ENCODE measurements at places on chromosomes 6 and 20.
A peak's percentile ranks its signal among the peaks of the same experiment; 100 is the strongest.

DNA sequence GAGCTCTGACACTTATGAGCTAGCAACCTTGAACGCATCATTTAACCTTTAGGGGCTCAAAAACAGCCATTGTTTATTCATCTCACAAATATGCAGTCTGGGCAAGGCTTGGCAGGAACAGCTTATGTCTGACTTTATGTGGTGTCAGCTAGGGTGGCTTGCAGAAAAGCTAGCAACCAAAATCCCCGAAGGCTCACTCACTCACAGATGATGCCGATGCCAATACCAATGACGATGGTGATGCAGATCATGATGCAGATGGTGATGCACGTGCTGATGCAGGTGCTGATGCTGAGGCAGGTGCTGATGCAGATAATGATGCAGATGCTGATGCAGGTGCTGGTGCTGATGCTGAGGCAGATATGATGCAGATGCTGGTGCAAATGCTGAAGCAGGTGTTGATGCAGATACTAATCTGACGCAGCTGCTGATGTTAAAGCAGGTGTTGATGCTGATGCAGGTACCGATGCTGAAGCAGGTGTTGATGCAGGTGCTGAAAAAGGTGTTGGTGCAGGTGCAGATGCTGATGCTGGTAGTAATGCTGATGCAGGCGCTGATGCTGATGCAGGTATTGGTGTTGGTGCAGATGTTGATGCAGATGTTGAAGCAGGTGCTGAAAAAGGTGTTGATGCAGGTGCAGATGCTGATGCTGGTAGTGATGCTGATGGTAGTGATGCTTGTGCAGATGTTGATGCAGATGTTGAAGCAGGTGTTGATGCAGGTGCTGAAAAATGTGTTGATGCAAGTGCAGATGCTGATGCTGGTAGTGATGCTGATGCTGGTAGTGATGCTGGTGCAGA lies 195.6 kb downstream of the NFATC2 start:
- no peak for DNase-seq

GRCh38 chr6:32397252-32397920 lies 9.6 kb downstream of the BTNL2 start:
- no peak for DNase-seq

GRCh38 chr6:11692451-11693376 lies 85.9 kb downstream of the ADTRP start:
- DNase-seq = no peak

DNA sequence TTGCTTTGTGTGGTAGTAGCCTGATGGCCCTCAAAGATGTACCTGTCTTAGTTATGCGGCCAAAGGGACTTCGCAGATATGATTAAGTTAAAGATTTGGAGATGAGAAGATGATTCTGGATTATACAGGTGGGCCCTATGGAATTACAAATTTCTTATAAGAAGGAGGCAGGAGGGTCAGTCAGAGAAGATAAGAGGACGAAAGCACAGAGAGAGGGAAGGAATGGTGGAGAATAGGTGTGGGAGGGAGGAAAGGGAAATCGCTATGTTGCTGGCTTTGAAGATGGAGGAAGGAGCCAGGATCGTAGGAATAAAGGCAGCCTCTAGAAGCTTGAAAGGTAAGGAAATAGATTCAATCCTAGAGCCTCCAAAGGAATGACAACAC lies 1.2 kb upstream of the TSPYL1 start:
- no peak for DNase-seq

DNA sequence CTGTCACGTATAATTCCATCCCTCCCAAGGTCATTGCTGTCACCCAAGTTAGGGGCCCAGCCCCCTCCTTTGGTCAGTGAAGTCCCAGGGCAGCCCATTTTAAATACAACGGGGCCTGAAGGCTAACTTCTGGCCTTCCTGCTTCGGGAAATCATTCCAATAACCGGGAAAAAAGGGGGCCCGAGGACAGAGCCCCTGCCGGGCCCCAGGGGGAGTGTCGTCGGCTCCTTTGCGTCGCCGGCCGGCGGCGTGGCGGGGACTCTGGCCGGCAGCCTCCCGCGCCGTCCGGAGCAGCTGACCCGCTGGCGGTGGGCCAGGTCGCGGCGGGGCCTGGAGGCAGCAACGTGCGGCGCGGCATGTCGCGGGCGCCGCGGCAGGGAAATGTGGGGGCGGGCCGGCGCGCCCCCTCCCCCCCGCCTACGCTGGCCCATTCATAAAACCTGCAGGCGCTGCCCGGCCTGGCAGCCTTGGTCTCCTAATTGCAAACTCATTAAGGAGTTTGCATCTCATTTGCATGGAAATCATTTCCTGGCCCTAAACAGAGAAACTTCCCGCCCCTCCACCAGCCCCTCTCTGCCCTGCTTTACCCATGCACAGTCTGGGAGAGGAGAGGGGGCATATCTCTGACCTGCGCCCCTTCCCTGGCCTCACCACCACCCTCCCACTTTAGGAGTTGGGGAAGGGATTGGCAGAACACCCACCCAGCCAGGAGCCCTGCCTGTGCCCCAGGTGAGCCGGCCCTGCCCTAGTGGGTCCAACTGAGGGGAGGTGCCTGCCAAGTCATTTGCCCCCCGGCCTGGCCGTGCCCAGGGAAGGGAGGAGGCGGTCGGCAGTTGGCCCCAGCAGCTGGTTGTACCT lies 50.7 kb downstream of the MRPL14 start:
- no peak for DNase-seq

DNA sequence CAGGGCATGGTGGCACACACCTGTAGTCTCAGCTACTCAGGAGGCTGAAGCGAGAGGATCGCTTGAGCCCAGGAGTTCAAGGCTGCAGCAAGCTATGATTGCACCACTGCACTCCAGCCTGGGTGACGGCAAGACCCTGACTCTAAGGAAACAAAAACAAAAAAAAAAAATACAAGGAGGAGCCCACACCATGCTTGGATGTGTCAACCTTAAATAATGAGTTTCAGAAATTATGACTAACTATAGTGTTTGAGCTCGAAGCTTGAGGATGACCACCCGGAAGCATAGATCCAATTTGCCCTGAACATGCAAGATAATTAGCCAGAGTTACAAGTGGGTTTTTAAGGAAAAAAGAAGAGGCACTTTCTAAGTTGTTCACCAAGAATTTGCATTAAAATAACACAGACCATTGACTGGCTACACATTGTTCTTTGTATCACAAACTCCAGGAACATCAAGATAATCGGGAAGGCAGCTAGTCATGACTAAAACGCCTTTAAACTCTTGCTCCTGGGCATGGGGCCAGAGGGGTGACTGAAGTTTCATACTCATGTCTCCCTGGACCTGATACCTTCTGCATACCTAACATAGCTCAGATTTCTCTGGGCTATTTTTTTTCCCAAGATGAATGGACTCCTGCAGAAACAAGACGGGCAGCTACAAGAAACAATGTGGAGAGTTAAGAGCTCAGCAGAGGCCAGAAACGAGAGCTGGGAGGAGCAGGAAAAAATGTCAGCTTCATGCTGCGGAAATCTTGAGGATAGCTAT lies 289.6 kb downstream of the PREX1 start:
- DNase-seq = no peak

- DNase-seq = no peak
Measured at GRCh38 chr6:157440171-157440570, 59.2 kb downstream of the ZDHHC14 start.

GRCh38 chr20:1187605-1188171 lies 2.9 kb upstream of the TMEM74B start:
- DNase-seq = no peak

GRCh38 chr6:136566851-136567250 lies 16.6 kb upstream of the MAP7 start:
- DNase-seq = no peak

- no peak for DNase-seq
Measured at GRCh38 chr6:38973178-38974057, 75.2 kb upstream of the GLP1R start.

DNA sequence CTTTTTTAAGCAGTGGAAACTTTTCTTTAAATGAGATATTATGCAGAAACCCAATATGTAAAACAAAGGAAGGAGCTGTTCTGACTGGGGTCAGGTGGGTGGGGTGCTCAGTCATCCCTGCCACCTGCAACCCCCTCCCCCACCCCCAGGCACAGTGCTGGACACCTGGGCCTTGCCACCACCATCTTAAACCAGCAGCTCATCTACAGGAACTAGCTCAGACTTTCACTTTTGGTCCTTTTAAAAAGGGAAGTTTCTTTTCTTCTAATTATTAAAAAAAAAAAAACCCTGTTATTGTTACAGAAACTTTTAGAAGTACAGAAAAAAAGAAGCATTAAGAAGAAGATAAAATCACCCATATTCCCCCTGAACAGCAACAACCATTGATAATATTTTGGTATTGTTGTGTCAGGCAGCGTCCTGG lies 37.1 kb downstream of the PPP1R16B start:
- DNase-seq = peak; percentile 61

DNA sequence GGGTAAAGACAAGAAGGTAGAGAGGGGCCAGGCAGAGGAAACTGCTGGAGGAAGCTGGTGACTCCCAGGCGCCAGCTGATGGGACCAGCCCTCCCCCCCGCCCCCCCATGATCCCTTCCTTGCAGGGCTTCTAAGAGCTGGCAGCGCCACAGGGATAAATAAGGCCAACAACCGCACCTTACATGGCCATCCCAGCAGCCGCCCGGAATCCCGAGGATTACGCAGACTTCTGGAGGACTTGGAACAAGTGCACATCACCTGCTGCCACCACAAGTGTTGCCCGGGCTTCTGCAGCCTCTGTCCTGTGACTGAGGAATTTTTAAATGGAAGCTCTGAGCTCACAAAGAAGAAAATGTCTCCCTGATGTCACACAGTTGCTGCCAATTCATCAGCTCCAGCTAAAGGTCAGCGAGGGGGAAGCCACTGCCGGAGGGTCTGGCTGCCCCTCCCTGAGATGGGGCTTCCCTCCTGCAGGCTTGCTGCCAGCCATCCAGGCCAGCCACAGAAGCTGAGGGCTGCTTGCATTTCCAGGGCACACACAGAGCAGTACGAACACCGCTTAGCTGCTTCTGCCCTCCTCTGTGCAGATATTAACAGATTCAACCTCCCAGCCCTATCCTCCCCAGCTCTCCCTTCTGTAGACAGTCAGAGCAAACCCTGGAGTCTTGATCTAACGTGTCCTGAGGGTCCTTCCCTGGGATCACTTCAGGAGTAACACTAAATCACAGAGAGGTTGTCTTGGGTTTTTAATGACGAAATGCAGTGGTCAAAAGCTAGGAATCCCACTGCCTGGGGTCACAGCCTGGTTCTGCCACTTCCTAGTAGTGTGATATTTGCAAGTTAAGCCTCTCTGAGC lies 38.6 kb upstream of the PIM1 start:
- no peak for DNase-seq

DNA sequence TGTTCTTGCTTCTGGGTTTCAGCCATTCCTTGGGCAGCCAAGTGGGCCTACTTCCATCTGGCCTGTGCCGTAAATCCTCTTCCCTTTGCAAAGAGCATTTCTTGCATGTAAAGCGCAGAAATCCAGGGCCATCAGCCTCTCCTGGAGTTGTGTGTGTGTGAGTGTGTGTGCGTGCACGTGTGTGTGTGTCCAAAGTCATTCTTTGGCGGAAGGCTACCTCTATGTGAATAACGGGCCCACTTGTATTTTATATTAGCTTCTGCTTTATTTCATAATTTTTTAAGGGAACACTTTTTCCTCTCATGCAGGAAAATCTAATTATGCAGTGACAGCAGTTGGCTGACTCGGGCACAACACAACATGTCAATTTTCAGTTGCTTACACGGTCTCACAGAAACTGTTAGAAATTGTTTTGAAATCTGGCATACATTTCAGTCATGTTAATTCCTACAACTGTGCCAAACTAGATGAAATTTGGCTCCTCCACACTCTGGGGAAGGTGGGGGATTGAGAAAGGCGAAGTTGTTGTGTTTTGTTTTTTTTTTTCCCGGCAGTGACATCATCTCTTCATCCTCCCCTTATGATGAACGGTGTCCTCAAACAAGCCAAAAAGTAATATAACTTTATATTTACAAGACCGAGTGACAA lies 223.7 kb upstream of the TSHZ2 start:
- DNase-seq = no peak

DNA sequence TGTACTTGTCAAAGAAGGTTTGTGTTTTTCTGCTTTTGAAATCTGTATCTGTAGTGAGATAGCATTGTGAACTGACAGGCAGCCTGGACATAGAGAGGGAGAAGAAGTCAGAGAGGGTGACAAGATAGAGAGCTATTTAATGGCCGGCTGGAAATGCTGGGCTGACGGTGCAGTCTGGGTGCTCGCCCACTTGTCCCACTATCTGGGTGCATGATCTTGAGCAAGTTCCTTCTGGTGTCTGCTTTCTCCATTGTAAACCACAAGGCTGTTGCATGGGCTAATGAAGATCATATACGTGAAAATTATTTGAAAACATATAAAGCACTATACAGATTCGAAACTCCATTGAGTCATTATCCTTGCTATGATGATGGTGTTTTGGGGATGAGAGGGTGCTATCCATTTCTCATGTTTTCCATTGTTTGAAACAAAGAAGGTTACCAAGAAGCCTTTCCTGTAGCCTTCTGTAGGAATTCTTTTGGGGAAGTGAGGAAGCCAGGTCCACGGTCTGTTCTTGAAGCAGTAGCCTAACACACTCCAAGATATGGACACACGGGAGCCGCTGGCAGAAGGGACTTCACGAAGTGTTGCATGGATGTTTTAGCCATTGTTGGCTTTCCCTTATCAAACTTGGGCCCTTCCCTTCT lies 18.4 kb downstream of the CD83 start:
- no peak for DNase-seq
